ENCODE measurements at places on chromosomes 13 and 19.

- peak; percentile 95 for DNase-seq
These were observed 5.9 kb downstream of the MED16 start for GRCh38 chr19:887072-887471.

DNA sequence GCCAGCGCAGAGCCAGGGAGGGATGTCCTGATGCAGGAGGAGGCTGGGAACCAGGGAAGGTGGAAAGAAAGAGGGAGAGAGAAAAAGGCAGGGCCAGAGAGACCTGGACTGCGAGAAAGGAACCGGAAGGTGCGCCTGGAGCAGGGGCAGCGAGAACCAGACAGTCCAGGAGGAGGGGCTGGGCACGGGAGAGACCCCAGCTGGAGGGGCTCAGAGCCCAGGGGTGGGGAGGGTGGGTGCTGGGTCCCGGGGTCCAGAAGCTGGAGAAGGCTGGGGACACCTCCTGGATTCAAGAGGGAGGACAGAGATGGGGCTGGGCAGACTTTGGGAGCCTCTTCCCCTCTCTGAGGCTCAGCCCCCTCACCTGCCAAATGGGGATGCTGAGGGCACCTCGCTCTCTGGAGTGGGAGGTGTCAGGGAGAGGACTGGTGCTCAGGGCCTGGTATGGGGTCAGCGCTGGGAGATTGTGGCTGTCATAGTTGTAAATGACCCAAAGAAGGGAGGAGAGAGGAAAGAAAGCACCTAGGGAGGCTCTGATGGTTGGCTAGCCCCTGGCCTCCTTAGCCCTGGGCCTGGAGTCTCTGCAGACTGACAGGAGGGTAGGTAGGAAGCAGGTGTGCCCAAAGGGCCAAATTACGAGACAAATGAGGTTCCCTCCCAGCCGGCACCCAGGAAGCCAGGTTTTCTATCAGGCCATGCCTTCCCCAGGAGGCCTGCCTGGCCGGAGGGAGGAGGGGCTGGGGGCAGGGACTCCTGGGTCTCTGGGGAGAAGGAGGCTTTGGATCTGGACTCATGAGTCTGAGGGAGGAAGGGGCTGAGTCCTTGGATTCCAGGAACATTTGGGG is 1.3 kb upstream of the SPACA6 start:
- DNase-seq: peak; percentile 84

DNA sequence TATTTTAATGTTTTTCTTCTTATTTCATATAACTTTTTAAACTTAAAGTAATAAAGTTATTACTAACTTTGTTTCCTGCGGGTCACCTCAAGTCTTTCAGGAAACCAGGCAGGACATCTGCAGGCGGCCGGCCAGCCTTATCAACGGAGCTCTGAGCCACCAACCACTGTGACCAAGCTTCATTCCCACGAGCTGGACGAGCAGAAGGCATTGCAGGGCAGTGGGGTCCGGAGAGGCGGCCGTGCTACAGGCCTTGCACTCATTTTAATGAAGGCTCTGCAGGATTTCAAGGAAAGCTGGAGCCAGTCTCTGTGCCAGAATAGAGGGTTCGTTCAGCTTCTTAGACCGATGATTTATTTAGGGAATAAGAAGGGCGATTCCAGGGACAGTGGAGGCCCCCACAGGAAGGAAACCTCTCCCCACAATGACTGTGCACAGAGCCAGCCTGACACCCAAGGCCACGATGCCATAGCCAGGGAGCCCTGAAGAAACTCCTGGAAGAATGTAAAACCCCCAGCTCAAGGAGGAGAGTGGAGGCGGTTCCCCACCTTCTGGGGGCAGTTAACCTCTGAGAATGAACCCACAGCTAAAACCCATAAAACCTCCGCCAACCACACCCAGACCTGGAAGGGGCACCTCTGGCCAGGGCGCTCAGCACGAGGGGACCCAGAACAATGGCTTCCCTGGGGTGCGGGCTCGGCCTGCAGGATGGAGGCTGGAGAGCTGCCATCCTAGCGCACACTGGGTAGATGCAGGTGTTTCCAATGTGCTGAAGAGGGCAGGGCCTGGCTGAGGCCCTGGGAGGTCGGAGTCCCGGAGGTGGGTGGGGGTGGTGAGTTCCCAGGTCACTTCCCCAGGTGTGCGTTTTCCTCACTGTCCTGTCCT is 75.0 kb downstream of the RASA3 start:
- DNase-seq: peak; percentile 86

DNA sequence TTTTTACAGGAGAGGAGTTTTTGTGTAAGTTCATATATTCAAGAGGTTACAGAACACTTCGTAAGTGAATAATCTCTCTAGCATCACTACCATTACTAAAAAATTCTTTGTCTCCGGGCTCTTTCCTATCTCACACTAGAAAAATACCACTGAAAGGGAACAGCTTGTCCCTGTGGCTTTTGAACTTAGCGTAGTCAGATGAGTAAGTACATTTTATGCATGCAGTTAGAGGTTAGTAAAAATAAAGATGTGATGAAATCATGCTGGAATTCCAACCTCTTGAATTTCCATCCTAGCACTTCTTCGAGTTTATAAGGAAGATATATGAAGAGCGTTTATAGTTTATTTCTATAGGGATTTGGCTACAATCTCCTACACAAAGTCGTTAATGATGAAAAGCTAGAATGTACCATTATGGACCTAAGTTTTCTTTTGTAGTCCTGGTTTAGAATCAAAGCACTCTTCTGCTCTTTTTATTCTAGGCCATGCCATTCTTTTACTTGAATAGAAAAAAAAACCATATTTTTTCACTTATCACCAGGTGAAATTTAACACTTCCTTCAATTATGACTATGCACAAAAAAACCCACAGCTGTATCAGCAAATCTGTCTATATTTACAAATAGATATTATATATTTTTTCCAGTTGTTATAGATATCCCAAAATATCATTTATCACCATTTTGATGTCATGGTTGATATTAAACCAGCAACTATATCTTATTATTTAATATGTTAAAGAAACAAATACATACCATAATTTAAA is 139.9 kb upstream of the PCDH9 start:
- DNase-seq: peak; percentile 35

DNA sequence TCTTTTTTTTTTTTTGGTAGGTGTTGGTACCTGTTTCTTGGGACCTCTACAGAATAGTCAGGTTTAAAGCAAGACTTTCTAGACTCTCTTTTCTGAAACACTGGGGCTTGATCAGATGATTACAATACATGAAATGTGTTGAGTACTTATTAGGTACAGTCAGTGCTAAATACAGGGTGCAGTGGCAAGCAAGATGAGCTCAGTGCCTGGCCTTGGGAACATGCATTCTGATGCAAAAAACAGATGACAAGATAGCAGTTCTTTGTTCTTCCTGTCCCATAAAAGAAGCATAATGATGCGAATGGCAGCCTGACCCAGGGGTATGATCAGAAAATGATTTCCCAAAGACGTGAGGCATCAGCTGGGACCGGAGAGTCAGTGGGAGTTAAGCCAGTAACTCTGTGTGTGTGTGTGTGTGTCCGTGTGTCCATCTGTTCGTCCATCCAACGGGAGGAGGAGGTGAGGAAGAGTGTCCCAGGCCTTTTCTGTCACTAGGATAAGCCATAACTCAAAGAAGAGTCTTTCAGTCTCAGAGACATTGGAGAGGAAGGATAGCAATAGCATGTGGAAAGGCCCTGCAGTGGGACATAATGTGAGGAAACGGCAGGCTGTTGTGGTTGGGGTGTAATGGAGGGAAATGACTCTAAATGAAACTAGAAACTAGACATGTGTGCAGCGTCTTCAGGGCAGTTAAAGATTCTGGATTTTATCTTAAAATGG is 32.2 kb downstream of the SLAIN1 start:
- no peak for DNase-seq

GRCh38 chr19:52691215-52691610 is 43.6 kb downstream of the ZNF611 start:
- no peak for DNase-seq

DNA sequence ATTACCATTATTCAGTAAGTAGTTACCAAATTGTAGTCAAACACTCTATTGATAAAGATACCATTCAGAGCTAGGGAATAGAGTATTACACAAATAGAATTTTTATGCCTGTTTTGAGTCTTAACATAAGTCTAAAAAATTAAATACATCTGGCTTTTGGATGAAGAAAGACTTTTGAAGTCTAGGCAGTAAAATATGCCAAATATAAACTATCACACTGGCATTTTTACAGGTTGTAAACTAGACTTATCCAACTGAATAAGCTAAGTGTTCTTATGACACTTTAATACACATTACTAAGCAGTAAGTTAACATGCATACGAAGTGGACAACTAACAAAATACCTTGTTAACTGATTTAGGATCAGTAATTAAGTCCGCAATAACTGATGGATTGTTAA is 108.9 kb downstream of the MAB21L1 start:
- no peak for DNase-seq

- DNase-seq: no peak
These were observed 32.1 kb downstream of the SLC25A30 start for GRCh38 chr13:45385907-45386553.

- no peak for DNase-seq
These were observed 358.1 kb downstream of the OXGR1 start for GRCh38 chr13:96636001-96636709.

DNA sequence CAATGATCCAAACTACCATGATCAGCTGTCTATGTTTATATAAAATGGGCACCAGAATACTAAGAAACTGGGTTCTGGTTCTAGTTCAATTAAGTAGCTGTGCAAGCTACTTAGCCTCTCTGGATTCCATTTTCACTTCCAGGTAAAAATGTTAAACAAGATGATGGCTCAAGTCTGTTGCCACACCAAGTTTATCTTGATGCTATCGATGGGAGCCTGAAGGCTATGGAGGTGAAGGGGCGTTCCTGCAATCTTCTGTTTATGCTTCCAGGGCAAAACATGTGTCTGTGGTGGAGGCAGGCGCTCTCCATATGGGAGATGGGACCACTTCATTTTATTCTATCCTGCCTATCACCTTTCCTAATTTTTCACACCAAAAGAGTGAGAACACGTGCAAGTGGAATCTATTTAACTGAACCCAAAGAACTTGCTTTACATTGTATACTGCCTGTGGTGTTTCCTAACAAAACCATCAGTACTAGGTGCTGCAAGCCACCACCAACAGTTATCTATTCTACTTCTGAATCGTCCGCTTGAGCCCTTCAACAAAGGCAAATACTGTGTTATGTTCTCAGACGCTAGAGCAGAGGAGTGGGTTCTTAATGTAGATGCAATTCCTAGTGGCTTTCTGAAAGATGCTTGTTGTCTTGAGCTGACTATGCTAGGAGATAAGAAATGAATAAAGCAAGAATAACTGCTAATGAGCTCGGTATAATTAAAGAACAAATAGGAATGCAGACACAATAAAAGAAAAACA is 70.9 kb downstream of the DOCK9 start:
- no peak for DNase-seq

DNA sequence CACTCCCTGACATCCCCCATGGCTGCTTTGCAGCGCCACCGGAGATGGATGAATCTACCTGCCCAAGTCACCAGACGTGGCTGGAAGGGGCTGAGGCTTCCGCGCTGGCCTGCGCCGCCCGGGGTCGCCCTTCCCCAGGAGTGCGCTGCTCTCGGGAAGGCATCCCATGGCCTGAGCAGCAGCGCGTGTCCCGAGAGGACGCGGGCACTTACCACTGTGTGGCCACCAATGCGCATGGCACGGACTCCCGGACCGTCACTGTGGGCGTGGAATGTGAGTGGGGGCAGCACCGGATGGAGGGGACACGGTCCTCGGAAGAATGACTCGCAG is 4.6 kb downstream of the ICAM5 start:
- peak; percentile 87 for DNase-seq

DNA sequence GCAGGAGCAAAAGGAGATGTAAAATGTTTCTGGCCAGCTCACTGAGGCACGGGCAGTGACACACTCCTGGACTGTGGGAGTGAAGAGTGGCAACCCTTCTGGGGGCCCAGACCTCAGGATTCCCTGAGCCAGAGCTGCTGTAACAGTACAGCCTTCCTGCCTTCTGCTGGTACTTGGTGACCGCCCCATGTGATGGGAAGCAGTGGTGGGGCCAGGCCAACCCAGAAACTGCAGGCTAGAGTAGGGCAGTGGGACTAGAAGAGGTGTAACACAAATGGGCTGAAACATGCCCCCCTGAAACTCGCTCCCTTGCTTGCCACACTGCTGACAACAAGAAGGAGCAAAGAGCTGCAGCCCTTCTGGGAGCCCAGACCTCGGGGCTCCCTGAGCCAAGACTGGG is 217.1 kb upstream of the TRPC4 start:
- no peak for DNase-seq

GRCh38 chr19:28210886-28211285 is 1002.1 kb downstream of the UQCRFS1 start:
- peak; percentile 8 for DNase-seq

- DNase-seq: no peak
These were observed 81.9 kb upstream of the MCF2L start for GRCh38 chr13:112887151-112887550.

GRCh38 chr19:58037927-58038687 is 4.3 kb downstream of the ZSCAN1 start:
- peak; percentile 80 for DNase-seq

DNA sequence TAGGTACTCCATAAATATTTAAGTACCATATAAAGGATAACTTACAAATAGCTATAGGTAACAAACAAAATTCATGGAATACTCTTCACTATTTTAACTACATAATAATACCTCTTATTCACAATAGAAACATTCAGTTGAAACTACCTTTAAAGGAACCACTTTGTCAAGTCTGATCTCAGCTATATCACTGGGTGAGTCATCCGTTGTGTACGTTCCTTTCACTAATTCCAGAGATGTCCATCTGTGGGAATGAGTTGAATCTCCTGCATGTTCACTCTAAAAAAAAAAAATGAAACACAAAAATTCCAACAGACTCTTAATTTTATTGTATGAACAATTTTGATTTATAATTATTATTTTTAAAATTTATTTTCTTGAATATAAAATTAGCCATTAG is 149.4 kb upstream of the FBXL3 start:
- no peak for DNase-seq
